Amniotic stem cell (primary cell): ENCODE measurements at places on chromosomes 7 and 10.

- peak; percentile 51 for DNase-seq
These were observed 139.3 kb upstream of the KLF6 start for GRCh38 chr10:3924344-3924743.

DNA sequence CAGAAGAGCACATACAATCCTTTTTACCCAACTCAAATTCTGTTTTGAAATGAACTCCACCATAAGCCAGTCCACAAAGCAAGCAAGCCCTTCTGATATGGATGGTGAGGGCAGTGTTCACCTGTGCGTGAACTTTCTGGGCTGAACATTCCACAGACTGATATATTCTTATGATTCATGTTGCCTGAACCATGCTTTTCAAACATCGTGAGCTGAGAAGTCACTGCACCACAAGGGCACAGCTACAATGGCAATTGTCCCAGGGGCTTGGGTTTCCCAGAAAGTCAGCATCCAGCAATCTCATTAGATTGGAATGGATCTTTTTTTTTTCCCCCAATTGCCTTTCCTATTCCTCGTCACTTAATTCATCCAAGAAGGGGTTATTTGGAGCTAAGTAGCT is 86.9 kb upstream of the ZNF438 start:
- DNase-seq = no peak

DNA sequence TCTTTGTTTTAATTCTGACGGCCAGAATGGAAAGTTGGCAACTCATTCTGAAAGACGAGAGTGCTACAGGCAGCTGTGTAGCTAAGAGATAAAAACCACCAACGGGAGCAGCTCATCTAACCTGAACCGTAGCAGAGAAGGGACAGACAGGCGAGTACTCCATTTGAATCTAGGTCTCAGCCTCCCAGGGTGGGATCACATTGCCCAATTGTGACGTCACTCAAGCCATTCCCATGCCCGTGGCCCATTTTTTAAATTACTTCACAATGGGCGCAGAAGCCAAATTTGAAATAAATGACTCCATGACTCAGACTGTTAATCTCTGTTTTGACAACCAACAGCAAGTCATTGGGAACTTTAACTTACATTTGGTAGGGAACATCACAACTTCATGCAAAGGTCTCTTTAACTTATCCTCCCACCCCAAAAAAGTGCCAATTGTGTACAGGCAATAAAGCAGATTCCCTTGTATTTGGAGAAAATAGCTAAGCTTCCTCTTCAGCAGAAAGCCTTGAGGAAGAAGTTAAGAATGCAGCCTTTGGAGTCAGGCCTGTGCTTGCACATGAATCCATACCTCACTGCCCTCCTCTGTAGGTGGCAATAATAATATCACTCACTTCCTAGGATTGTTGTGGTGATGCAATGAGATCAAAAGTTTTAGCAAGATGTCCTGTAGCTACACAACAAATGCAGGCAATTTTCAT is 93.2 kb upstream of the KIF5B start:
- peak; percentile 52 for DNase-seq

GRCh38 chr10:3871424-3871996 is 86.5 kb upstream of the KLF6 start:
- DNase-seq = no peak

DNA sequence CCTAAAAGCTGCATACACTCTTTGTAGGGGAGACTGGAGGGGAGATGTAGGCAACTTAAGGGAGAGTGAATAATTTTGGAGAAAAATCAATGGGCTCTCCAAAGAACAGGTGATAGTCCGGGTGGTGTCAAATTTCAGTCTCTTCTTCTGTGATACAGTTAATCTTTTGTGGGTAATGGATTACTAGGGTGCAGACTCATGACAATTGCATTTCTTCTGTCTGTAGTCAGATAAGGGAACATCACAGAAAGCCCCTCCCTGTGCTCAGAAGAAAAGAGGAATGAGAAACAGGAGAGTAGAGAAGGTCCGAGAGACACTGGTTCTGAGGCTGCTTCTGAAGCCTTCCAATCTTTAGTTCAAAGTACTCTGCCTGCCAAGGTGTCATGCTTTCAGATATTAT is 1140.7 kb upstream of the LRRN3 start:
- no peak for DNase-seq

DNA sequence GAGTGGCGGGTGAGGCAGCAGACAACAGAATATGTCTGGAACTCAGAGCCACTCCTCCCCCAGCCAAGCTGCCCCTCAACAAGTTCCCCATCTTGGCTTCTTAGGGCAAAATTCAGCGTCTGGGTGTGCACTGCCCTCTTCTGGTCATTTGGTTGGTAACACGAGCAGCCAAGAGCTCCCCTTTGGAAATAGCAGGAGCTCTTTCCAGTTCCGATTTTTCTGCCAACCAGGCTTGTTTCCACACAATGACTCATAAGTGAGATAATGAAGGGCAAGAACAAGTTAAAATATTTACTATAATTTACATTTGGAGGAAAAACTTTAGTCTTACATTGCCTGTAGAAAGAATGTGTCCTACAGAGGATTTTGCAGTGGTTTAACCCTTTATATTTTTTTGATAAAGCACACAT is 70.5 kb downstream of the ADCYAP1R1 start:
- peak; percentile 71 for DNase-seq

DNA sequence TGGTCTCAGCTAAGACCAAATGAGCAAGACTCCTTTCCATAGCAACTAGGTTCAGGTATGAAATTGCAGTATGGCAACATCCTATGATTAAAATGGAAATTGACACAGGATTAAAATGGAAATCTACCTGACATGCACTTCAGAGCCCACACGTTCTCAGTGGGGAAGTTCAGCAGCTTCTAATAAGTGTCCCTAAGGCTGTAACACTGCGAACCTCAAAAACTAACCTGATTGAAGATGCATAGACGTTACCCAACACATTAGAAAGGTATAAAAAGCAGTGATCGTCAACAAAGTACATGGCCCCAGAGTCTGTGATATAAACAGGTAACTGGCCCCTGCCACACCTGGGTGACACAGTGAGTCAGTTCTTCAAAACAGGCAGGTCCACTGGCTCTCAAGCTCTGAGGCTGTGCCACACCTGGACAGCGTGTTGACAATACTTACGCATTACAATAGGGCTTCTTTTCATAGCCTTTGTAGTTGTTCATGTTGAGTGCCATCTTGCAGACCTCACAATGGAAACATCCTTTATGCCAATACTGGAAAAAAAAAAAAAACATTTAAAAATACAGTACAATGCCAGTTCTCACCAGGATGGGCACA is 274.9 kb upstream of the NEBL start:
- no peak for DNase-seq

- DNase-seq = no peak
These were observed 33.7 kb downstream of the CFAP58 start for GRCh38 chr10:104387130-104387888.

- no peak for DNase-seq
These were observed 19.6 kb downstream of the NEBL start for GRCh38 chr10:20877554-20877953.

GRCh38 chr10:96072674-96073073 is 29.3 kb downstream of the CCNJ start:
- no peak for DNase-seq

GRCh38 chr7:49030221-49030620 is 105.9 kb downstream of the CDC14C start:
- DNase-seq = no peak

- DNase-seq = no peak
These were observed 218.5 kb downstream of the PLXDC2 start for GRCh38 chr10:20034732-20035131.
